ENCODE measurements at places on chromosomes 7 and 10.

- DNase-seq, result no peak
Observed at GRCh38 chr7:114988755-114989375, 67.0 kb downstream of the MDFIC start.

DNA sequence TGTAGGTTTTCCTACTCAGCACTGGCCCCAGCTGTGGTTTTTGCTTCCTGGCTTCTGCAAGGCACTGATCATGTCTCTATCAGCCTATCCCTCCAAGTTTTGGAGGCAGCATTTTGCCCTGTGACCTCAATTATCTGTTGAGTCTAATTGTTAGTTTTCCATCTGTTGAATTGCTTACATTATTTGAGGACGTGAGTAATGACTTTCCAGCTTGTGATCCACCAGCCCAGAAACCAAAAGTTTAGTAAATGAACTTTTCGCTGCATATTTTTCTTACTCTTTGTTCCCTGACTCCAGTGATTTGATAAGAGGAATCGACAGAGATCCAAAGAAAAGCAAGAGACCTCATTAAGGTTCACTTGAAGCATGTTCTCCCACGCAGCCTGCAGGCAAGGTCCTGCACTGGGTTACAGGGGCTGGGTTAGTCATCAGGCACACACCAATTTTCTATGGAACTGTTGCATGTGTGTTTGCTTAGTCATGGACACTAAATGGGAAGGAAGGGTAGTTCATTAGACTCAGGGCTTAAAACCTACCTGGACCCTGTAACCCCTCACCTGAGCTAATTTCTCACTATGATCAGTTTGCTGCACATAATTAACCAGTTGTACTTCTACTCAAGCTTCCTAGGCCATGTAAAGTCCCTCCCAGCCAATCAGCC, 57.2 kb downstream of the AKR1E2 start:
- no peak for DNase-seq

- no peak for DNase-seq
Observed at GRCh38 chr10:98217801-98218200, 50.2 kb downstream of the LOXL4 start.

GRCh38 chr10:60006062-60006461, 99.7 kb upstream of the CCDC6 start:
- no peak for DNase-seq

DNA sequence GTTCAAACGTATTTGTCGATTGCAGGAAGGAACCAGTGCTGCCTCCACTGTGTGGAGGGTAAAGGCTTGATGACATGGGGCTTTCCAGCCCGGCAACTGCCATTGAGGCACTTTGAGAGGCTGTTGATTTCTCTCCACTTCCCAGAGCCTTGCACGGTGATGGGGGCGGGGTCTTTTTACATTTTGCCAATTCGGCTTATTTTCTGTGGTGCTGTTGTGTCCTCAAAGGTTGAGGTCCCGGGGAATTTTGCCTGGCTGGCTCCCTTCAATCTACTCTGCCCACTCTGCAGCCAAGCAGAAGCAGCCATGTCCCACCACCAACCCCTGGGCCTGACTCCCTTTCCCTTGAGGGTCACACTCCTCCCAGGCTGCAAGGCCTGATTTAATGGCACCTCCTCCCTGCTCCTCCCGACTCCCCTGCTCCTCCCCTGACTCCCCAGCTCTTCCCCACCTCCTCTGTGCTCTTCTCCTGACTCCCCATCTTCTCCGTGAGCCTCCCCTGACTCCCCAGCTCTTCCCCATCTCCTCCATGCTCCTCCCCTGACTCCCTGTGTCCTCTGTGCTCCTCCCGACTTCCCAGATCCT, 39.0 kb downstream of the OAT start:
- DNase-seq, result no peak

- no peak for DNase-seq
Observed at GRCh38 chr7:98286701-98287485, 5.4 kb downstream of the BRI3 start.
